ENCODE measurements at places on chromosomes 1 and 21.
A peak's percentile ranks its signal among the peaks of the same experiment; 100 is the strongest.

DNA sequence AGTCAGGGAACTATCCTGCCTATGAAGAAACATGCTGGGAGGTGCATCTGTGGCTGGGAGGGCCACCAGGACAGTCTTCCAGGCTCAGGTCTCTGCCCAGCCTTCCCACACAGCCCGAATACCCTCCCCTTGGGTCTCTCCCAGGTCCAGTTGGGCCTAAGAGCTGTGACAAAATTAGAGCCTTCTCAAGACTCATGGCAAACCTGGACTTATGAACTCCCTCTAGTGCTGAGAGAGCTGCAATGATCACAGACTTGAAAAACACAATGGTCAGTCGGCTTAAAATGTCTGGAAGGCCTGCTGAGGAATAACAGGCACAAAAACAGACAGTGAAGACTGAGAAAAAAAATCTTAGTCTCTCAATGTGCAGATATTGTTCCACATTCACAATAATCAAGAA lies 325.1 kb downstream of the BRINP2 start:
- DNase-seq, result no peak

- no peak for DNase-seq
Measured at GRCh38 chr1:99017655-99018054, 13.0 kb upstream of the PLPPR5 start.

GRCh38 chr1:31310198-31310597 lies 13.4 kb downstream of the ZCCHC17 start:
- no peak for DNase-seq

DNA sequence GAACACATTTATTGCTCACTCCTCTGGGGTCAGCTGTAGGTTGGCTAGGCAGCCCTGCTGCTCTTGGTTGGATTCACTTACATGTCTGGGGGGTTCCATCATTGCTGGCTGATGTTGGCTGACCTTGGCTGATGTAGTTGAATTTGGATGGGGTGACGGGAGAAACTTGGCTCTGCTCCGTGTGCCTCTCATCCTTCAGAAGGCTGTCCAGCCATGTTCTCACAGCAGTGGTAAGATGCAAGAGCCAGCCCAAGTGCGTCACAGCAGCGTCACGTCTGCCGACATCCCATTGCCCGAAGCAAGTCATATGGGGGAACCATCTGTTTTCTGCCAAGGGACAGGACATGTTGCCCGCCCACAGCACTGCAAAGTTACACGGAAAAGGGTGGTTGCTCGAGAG lies 613.5 kb downstream of the MATN1 start:
- no peak for DNase-seq

- DNase-seq, result no peak
Measured at GRCh38 chr1:158019171-158019868, 25.9 kb downstream of the KIRREL1 start.

GRCh38 chr1:213993929-213994328 lies 6.2 kb downstream of the PROX1 start:
- no peak for DNase-seq

DNA sequence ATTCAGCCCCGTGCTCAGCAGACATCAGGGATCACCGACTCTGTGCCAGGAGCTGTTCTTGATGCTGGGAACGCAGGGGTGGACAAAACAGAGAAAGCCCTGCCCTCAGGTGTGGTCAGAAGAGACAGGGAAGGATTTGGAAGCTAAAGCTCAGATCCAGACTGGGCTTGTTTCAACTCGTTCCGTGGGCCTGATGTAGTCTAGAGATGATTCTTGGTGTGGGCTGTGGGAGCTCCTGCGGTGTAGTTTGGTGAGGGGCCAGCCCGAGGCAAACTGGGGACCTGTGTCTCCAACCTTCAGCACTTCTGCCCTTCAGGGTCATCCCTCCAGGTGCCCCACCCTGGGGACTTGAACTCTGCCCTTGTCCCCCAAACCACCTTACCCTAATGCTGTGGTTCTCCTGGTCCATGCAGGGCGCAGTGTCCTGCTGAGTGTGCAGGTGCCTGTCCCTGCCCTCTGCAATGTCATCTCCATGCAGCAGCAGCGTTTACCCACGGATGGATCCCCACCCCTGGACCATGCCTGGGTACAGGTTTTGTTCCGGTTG lies 17.3 kb upstream of the ABCG1 start:
- no peak for DNase-seq

DNA sequence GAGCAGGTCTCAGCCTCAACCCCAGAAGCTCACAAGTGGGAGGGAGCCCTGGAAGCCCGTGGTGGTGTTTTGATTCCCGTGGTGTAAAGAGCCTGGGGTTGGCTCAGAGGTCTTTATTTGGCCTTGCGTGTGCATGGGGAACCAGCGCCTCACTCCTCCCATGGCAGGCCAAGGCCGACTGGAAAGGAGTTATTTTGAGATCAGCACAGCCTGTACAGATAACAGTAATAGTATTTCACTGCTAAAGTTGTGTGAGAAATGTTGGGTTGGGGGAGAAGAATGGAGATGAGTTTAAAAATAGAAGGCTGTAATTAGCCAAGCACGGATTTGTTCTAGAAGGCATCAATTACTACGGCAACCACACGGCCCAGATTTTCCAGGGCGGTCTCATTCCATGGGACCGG lies 186.5 kb downstream of the DYRK1A start:
- DNase-seq, result no peak

DNA sequence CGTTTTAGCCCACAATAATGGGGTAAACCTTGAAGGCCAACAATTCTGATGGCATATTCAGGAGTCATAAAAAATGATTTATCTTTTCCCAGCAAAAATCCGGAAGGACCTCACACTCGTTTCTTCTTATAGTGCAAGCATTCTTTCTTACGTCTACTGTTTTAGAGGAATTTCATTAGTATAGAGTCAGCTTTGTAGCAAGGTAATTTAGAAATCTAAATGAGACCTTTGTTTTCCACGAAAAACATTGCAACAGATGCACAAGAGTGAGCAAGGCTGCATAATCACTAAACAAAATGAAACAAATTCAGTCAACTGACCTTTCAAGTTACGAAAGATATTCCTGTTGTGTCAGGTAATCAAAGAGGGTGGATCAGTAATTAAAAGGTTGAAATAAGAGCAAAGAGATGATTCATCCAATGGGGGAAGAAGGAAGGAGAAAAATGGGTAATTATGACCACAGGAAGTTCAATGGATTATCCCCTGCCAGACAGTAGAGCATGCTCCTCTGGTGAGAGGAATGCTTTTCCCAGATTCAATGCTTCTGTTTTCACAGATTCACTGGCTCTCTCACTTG lies 560 bp upstream of the CSDE1 start:
- DNase-seq, result no peak

- no peak for DNase-seq
Measured at GRCh38 chr21:38670861-38671260, 134.9 kb upstream of the ETS2 start.

- DNase-seq, result no peak
Measured at GRCh38 chr1:25355841-25356395, 17.8 kb downstream of the TMEM50A start.

- DNase-seq, result peak; percentile 62
Measured at GRCh38 chr1:10694633-10695627, 101.5 kb downstream of the CASZ1 start.

DNA sequence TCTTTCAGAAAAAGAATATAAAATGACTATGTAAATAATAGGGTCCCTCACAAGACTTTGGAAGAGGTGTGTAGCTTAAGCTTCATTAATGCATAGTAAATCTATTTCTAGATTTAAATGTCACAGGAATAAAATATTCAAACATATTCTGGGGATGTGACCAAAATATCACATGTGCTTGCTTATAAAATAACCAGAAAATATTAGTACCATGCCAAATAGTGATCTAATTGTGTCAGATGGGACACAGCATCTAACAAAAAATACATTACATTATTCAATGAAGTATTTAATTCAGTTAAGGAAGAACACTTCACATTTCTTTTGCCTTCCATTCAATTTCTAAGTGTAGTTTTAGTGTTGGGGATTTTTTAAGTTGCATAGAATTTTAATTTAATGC lies 179.5 kb downstream of the LRRC40 start:
- no peak for DNase-seq

GRCh38 chr1:44030605-44031251 lies 534 bp downstream of the SLC6A9 start:
- peak; percentile 61 for DNase-seq

GRCh38 chr1:156494309-156494895 lies 6.2 kb downstream of the MEF2D start:
- DNase-seq, result no peak

DNA sequence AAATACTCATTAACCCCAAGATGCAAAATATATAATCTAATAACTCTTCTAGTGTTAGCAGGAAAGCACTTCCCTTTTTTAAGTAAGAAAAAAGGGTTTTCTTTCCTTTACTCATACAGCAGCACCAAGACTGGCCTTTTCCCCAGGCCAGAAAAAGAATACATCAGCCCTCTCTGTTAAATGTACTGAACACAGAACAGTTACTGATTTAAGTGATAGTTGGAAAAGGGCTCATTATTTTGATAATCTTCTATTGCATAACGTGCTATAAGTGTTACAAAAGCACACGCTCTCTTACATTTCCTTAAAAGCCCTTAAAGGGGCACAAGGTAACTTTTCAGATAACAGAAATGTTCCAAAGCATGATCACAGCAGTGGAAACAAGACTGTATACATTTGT lies 142.9 kb downstream of the TIAM1 start:
- no peak for DNase-seq

DNA sequence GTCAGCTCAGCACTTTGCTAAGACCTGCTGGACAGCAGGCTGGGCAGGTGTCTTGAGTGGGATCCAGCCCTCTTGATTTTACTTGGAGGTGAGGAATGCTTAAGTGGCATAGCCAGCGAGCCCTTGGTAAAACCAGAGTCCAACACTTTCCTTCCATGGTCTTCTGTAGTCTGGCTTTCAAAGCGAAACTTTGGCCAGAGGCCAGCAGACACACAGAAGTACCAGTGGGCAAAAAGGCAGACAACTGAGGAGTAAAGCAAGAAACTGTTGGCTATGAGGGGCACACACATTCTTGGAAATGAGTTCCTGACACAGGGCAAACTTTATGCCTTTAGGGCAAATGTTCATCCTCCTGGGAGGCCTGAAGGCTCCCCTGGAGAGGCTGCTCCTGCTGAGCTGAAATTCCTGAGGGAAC lies 281.0 kb upstream of the POU3F1 start:
- DNase-seq, result no peak

DNA sequence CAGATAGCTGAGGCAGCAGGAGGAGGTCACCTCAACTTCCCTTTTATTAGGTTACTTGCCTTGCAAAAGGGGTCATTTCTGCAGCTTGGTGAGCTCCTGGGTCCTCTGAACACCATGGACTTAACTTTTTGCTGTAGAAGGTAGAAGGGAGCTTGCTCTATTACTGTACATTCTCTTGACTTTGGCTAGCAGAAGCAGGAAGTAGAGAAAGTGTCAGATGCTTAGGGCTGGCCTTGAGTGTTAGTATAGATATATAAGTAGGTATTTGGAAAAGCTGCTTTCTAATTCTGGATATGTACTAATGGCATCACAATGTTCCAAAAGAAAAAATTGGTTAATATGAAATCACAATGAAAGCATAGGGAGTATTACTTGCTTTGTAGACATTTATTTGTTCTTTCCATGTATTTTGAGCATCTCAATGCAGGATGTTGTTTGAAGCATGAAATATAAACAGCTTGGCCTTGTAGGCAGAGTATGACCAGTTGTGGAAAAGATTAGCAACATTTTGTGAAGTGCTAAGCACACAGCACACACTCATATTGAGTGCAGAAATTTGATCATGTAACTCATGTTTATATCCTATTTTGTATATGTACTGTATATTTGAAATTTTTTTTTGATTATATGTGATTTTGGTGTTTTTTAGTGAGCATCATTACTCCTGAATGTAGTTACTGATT lies 108.8 kb downstream of the DYRK1A start:
- no peak for DNase-seq

DNA sequence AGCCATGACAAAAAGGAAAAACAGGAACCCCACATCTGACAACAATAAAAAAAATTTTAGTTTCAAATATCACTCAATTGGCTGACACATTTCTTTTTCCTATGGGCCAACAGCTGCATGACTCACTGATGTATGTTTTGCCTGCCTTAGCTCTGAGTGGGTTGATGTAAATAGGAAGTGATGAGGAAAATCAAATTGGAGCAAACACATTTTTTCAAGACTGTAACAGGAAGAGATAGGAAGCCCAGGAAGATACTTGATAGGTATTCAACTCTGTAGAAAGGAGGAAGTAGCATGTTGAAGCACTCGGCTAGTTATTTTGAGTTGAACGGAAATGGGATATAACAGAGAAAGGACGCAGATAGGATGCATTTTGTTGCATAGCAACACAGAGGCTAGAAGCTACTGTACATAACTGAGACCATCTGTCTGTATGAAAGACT lies 168.0 kb upstream of the NR5A2 start:
- DNase-seq, result peak; percentile 88

GRCh38 chr1:44108971-44109370 lies 9.7 kb upstream of the KLF17 start:
- DNase-seq, result no peak

GRCh38 chr1:3172431-3173380 lies 103.7 kb downstream of the PRDM16 start:
- DNase-seq, result no peak
